SW480 (cell line): ENCODE measurements at places on chromosomes 2 and 18.
A peak's percentile ranks its signal among the peaks of the same experiment; 100 is the strongest.

GRCh38 chr2:45930396-45930792, 278.9 kb downstream of the PRKCE start:
- peak; percentile 71 for DNase-seq

- DNase-seq = no peak
Measured at GRCh38 chr18:61352611-61353010, 19.4 kb downstream of the CDH20 start.

- DNase-seq = no peak
Measured at GRCh38 chr18:67608191-67608590, 91.7 kb upstream of the DSEL start.

DNA sequence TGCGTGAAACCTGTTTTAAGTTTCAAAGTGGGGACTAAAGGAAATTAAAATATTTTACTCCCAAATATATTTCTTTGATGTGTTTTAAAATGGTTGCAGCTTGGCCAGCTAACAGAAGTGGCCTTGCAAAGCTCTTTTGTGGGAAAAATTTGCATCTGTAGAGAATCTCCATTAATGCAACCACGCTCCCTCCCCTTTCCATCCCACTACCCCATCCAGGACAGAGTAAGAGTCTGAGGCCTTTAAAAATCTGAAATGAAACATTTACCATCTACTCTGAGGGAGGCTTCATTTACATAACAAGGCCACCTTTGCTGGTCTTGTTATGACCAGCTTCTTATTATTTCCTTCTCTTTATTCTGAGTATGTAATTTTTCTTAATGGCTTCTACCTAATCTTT, 63.5 kb downstream of the STAT4 start:
- no peak for DNase-seq

DNA sequence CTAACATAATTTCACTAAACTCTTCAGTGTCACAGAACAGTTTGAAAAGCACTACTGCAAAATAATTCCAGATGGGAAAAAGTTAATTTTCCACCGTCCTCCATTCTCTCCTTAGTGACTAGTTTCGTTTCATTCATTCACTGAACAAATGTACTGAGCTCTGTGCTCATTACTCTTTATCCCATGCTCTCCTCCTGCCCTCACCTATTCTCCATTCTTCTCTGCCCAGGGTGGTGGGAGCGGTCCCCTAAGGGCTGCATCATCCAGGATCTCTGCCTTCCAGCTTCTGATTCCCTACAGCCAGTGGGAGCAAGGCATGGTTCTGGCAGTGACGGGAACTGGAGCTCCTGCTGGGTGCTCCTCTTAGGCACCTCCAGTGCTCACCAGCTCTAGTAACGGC, 133.9 kb upstream of the TLK1 start:
- no peak for DNase-seq

- no peak for DNase-seq
Measured at GRCh38 chr18:11114653-11115052, 34.7 kb downstream of the PIEZO2 start.

- DNase-seq = peak; percentile 88
Measured at GRCh38 chr18:59899298-59900221, at the start of gene PMAIP1. Gene PMAIP1 (plus strand): TSS chr18:59899996. CDS start chr18:59900178, 182 bp downstream.

GRCh38 chr2:150663143-150663542, 175.7 kb upstream of the RND3 start:
- DNase-seq = no peak

- DNase-seq = no peak
Measured at GRCh38 chr2:49404108-49404507, 249.8 kb upstream of the FSHR start.

- no peak for DNase-seq
Measured at GRCh38 chr2:184577743-184578142, 20.6 kb upstream of the ZNF804A start.

DNA sequence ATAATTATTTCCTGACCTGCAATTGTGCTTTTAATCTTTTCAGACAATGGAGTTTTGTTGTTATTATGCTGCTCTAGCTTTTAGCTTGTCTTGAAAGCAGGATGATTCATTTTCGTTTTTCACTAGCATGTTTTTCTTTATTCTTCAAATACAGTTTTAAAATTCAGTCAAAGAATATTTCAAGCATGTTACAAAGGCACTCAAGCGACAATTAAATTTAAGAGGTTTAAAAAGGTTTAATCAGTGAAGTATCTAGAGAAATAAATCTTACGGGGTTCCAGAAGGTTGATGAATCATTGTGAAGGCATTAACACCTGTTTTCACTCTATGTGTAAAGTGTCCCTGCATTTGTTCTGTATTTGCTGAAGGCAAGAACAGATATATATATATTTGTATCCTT, 390.7 kb upstream of the TMEFF2 start:
- no peak for DNase-seq

- DNase-seq = no peak
Measured at GRCh38 chr2:11761259-11761658, 14.8 kb downstream of the LPIN1 start.

GRCh38 chr2:177275040-177275742, 10.7 kb upstream of the NFE2L2 start:
- DNase-seq = no peak

- DNase-seq = no peak
Measured at GRCh38 chr2:239339726-239340601, 60.9 kb downstream of the HDAC4 start.

- no peak for DNase-seq
Measured at GRCh38 chr18:58866066-58866772, 1.5 kb downstream of the ZNF532 start.

- DNase-seq = no peak
Measured at GRCh38 chr2:160533482-160533881, 39.9 kb upstream of the RBMS1 start.

- peak; percentile 34 for DNase-seq
Measured at GRCh38 chr18:50836521-50836957, 16.7 kb upstream of the MRO start.

GRCh38 chr2:142286618-142287017, 155.8 kb upstream of the LRP1B start:
- DNase-seq = no peak

GRCh38 chr2:179877601-179878364, 16.4 kb upstream of the ZNF385B start:
- DNase-seq = no peak

GRCh38 chr2:64311948-64312621, 141.9 kb upstream of the LGALSL start:
- DNase-seq = peak; percentile 98

- DNase-seq = no peak
Measured at GRCh38 chr2:943821-944220, 6.8 kb upstream of the SNTG2 start.

GRCh38 chr2:11073251-11073650, 82.0 kb upstream of the SLC66A3 start:
- DNase-seq = peak; percentile 16

DNA sequence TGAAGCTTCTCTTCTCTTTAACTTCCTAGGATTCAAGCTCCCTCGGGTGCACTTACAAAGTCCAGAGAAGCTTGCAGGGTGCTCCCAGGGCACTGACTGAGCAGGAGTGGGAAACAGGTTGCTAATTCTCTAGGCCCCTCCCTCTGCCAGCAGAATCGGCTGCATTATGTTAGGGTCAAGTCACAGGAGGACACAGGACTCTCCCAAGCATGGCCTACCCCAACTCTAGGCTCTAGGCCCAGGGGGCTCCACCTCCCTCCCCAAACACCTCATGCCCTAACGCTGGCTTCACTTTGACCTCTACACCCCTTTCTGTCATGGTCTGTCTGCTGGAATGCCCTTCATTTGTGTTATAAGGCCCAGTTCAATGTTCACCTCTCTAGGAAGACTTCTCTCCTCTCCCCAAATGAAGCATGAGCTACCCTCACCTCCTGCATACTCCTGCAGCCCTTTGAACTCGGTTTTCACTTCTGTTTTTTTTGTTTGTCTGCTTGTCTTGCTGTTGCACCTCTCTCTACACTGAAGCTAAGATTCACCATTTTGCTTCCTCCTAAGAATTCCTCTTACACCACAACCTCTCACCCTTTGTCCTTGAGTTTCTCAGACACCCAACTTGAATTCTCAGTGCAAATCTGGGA, 521.8 kb upstream of the ID2 start:
- DNase-seq = no peak

- no peak for DNase-seq
Measured at GRCh38 chr2:213491376-213491775, 207.1 kb downstream of the SPAG16 start.

GRCh38 chr2:43406651-43407279, 180.4 kb upstream of the ZFP36L2 start:
- DNase-seq = no peak

DNA sequence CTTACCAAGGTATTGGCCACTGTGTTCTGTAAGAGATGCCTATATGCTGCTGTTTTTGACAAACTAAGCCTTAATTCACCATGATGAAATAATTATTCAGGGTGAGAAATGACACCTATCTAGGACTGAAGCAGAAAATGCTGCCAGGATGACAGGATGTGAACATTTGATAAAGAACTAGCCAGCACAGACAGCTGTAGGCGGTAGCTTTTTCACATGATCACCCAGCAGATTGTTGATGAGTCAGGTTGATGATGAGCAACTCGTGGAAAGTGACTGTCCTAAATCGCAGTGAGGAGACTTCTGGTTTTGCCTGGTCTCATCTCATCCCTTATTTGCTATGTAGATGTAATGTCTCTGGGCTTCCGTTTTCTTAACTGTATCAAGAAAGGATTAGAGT, 144.1 kb downstream of the PRPF40A start:
- DNase-seq = no peak

GRCh38 chr18:8958660-8959059, 143.8 kb upstream of the NDUFV2 start:
- no peak for DNase-seq

- no peak for DNase-seq
Measured at GRCh38 chr2:201349601-201350000, 7.5 kb downstream of the FLACC1 start.

- DNase-seq = no peak
Measured at GRCh38 chr2:148342086-148342485, 302.5 kb upstream of the EPC2 start.

DNA sequence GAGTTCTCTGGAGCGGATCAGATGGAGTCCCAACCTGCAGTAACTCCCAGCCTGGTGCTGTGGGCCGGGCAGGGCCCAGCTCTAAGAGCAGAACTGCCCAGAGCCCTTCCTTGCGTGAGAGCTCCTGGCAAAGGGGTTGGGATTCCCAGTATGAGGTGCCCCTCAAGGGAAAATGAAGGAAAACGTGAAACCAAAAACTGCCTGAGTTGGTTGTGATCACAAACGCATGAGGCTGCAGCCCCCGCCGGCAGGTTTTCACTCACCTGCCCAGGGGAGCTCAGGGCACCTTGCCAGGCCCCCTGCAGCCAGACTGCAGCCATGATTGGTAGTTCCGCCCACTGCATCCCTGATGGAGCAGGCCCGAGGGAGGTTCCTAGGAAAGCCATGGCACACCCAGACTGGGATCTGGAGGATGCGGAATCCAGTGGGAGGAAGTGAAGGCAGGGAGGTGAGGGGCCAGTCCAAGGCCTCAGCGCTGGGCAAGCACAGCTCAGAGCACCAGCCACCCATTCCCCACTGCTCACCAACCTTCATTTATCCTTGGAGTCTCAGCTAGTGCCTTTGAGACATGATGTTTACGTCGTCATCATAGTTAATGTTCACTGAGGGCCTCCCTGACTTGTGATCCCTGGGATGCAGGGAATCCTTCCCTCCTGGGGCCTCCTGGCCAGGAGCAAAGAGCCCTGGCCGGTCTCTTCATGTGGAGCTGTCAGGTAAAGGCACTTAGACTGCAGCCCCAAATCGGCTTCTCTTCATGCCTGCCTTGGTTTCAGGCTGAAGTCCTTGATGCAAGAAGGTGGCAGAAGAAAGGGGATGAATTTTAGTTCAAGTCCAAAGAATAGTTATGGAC, 103.2 kb downstream of the INHBB start:
- no peak for DNase-seq

DNA sequence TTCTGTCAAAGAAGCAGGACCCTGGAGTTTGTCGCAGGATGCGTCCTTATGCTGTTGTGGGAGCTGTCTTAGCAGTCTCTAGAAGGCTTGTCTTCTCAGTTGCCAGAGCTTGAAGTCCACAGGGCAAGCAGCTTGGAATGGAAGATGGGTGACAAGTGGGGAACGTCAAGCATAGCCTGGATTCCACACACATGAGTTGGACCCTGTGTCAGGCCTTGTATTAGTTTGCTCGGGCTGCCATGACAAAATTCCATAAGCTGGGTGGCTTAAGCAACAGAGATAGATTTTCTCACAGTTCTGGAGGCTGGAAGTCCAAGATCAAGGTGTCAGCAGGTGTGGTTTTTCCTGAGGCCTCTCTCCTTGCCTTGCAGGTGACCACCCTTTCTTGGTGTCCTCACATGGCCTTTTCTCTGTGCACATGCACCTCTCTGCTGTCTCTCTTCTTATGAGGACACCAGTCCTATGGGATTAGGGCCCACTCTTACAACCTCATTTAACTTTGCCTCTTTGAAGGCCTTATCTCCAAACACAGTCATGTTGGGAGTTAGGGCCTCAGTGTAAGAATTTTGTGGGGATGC, 51.3 kb downstream of the THNSL2 start:
- no peak for DNase-seq

- DNase-seq = no peak
Measured at GRCh38 chr2:26860211-26860850, 12.4 kb downstream of the DPYSL5 start.

DNA sequence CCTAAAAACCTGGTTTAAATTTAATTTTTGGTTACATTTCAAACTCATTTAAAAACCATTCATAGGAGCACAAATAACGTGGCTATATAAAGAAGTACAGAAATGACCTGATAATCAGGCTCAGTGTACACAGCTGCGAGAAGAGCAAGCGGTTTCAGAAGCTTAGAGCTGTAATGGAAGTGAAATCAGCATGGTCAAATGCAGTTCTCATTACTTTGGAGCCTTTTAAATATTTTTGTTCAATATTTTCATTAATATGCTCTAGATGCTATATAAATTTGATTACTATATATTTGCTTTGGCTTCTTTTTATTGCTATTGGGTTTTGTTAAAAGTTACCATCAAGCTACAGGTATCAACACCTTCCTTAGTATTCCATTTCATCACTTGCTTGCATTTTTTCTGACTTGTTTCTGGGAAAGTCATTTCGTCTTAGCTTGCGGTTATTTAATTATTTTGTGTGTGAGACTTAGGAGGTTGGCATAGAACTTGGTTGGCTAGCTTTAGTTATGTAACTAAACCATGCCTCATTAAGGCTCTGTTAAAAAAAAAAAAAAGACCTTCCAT, 58.7 kb downstream of the AFTPH start:
- DNase-seq = no peak

- no peak for DNase-seq
Measured at GRCh38 chr18:58362829-58363271, 266.0 kb downstream of the ALPK2 start.

GRCh38 chr2:26754972-26755670, 9.0 kb upstream of the SLC35F6 start:
- no peak for DNase-seq

- DNase-seq = peak; percentile 25
Measured at GRCh38 chr2:169767243-169767888, 31.3 kb upstream of the SSB start.

GRCh38 chr2:193276560-193276959, 1081.8 kb upstream of the TMEFF2 start:
- no peak for DNase-seq
